ENCODE measurements at places on chromosomes 7 and 10. TPM values are rescaled to one million over a fixed set of nuclear protein-coding genes. Genes with fewer than 3 reads are reported as not detected.
A peak's percentile ranks its signal among the peaks of the same experiment; 100 is the strongest.

Gene HSPA12A
- 0.04 TPM for total RNA-seq

GRCh38 chr10:97185326-97186058 is at the start of gene SLIT1:
Gene SLIT1 (minus strand): TSS chr10:97185959. CDS start chr10:97185674, 285 bp downstream.
- DNase-seq, result no peak

Gene TFEC
- total RNA-seq, result 0.39 TPM

DNA sequence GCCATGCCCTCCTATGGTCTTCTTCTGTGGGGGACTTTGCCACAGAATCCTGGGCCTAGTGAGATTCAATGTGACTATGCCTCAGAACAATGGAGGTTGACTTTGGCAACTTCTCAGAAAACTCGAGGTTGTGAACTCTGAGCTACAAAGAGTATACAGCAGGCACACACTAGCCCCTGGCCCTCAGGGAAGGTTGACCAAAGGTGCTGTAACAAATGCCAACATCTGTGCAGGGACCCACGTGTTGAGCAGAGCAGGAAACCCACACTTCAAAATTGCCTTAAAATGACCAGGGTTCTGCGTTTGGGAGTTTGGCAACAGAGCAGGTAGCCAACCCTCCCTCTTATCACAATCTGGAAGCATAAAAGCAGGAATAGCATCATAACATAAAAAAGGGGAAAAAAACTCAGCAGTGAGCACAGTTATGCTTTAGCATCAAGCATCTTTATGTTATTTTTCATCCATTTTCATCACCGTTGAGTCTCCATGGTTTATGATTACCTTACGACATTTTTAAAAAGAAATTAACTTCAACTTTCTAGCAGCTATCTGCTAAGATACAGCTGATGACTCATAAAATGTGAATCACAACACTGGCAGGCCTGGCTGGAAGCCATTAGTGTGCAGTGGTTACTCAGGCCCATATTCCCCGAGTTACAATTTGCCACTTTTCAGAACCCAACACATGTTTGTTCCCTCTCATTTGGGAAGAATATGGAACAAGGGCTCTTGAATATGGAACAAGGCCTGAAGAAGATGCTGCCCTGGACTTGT is 11.1 kb downstream of the PRLHR start:
- DNase-seq, result no peak

DNA sequence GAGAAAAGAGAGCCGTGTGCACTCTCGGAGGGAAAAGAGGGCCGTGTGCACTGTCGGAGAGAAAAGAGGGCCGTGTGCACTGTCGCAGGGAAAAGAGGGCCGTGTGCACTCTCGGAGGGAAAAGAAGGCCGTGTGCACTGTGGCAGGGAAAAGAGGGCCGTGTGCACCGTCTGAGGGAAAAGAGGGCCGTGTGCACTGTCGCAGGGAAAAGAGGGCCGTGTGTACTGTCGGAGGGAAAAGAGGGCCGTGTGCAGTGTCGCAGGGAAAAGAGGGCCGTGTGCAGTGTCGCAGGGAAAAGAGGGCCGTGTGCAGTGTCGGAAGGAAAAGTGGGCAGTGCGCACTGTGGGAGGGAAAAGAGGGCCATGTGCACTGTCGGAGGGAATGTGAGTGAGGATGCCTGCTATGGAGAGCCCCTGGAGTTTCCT is 188.7 kb downstream of the DNAJB6 start:
- DNase-seq, result no peak

DNA sequence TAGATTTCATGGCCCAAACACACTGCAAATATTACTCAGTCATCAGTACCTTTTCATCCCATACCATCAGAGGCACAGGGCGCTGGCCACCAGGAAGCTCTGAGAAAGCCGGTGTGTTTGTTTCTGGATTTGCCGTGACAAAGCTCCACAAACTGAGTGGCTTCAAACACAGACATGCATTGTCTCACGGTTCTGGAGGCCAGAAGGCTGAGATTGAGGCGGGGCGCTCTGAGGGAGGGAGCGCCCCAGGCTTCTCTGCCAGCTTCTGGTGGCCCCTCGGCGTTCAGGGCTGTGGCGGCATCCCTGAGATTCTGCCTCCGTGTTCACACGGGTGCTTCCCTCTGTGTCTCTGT is 3.7 kb upstream of the TTYH3 start:
- no peak for DNase-seq

DNA sequence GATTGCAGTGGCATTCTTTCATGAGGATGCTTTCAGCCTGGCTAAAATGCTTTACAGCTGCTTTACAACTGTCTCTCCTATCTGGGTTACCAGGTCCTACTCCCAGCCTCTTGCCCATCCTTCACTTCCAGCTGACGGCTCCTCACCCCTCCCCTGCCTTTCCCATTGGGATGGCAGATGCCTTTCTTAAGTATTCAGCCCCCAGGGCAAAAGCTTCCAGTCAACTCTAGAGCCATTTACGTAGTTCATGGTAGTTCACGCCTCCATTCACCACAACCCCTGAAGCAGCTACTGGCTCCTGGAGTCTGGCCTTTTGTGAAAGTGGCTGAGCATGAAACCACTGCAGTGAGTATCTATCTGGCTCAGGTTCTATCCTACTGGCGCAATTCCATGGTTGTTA is 17.2 kb upstream of the BMPER start:
- no peak for DNase-seq

DNA sequence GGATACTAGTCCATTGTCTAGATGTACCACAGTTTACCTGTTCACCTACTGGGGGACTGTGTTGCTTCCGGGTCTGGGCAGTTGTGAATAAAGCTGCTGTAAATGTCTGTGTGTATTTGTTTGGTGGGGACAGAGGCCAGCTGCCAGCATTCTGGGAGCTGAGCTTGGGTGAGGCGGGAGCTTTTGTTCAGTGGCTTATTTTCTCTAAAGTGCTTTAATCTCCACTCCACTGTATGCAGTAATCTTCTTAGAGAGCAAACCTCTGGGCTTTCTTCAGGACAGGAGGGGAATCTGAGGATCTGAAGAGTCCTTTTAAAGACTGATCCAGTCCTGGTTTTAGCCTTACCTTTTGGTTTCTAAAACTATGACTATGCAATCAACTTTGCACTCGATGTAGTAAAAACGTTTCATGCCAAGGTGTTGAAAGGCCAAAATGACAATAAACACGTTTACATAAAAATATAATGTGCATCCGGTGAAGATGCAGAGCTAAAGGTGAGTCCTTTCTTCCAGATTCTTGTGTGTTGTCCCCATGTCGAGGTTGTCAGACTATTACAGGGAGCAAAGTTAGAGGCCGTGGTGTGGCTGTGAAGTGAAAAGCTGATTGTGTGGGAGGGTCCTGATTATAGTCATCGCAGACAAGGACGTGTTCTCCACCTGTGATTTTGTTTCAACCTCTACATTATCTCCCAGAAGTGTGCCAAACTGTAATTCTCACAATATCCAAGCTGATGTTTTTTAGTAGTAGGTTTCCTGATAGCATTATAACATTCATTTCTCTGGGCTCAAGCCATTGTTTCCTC is 279.8 kb downstream of the CAMK1D start:
- DNase-seq, result no peak

GRCh38 chr10:683448-684071 is 5.9 kb downstream of the DIP2C start:
- DNase-seq, result no peak

DNA sequence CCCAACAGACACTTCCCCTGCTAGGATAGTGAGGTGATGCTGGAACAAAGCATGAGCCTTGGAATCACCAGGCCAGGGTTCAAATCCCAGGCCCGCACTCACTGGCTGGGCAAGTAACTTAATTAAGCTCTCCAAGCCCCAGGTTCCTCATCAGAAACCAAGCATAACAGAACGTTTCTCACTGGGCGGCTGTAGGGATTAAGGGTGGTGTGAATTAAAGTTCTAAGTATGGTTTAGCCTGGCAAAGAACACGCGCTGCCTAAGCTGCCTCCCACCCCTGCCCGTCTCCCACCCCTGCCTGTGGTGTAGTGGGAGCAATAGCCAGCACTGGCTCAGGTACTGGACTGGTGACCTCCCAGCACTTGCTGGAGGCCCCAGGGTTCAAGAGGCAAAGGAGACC is 5.6 kb downstream of the SLC4A2 start:
- no peak for DNase-seq

DNA sequence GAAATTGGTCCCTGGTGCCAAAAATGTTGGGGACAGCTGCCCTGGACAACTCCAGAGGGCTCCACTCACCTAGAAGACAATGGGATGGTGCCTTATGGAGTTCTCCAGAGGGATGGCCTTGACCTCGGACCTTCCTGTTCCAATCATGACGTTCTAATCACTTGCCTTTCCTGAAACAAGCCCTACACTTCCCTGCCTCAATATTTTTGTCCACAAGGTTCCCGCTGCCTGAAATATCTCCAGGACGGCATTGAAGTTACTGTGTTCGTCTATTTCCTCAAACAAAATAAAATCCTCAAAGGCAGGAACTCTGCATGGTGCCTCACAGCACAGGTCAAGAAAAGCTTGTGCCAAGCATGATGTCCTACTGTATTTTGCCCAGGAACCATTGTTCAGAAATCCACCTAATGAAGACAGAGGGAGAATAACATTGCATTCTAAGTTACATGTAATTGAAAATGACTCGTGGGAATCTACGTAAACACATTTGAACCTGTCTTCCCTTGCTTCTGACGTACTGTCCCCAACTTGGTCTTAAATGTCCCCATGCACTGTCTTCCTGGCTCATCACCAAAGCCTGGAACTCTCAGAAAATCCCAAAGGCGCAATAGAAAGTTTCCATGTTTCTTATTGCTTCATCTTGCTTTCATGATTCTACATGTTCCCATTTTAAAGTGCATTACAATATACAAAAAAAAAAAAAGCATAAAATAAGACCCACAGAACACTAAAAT is 342.3 kb upstream of the NRP1 start:
- no peak for DNase-seq

DNA sequence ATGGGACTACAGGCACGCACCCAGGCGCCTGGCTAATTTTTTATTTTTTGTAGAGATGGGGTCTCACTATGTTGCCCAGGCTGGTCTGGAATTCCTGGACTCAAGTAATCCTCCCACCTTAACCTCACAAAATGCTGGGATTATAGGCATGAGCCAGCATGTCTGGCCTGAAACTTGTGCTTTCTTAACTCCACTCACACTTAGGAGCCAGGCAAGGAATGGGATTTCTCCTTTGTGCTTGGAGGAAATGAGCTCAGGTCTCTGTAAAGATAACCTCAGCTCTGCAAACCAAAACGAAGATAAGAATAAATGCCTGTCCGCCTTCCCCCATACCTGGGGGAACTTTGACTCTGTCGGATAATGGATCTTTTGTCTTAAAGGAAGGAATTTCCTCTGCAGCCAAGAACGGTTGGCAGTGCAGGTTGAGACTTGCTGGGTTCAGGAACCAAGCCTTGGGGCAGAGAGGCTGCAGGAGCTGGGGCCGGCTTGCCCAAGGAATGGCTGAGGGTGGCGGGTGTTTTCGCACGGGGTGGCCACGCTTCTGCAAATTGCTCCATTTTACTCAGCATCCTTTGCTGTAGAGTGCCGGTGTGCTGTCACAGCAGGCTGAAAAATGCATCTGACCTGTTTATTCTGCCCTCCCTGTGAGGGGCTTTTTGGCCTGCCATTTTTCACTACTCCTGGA is 174.2 kb downstream of the KIAA1217 start:
- DNase-seq, result no peak

Gene SOSTDC1
- total RNA-seq, result not detected

Gene FAM25G
- total RNA-seq, result not detected

Gene SFRP5
- total RNA-seq, result not detected

DNA sequence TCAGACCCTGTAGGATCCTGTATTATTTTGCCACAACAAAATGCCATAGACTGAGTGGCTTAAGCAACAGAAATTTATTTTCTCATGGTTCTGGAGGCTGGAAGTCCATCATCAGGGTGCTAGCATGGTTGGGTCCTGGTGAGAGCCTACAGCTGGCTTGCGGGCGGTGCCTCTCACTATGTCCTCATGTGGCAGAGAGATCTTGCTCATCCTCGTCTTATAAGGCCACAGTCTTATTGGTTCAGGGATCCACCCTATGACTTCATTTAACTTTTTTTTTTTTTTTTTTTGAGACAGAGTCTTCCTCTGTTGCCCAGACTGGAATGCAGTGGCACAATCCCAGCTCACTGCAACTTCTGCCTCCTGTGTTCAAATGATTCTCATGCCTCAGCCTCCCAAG is 90.9 kb downstream of the LSM5 start:
- no peak for DNase-seq

- no peak for DNase-seq
These were observed 19.4 kb downstream of the SCRN1 start for GRCh38 chr7:29970158-29970557.

GRCh38 chr7:157228864-157229422 is 90.2 kb downstream of the UBE3C start:
- no peak for DNase-seq

GRCh38 chr7:66348959-66349358 is 143.8 kb downstream of the TPST1 start:
- no peak for DNase-seq

GRCh38 chr10:37860494-37861190 is 3.2 kb upstream of the ZNF248 start:
- DNase-seq, result no peak

DNA sequence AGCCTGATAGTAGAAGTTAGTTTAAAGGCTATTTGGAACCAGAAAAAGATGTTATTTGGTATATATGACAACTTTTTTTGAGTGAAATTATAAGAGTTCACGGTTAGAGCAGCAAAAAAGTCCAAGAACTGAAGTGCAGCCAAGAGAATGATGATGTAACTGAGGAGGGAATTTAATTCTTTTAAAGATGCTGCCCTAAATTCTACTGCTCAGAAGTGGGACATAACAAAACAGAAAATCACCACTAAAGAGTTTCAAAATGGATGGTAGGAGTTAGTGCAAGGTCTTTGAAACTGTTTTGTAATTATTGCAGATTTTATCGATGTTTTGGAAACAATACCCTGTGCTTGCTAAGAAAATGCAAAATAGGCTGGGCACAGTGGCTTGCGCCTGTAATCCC is 6.5 kb downstream of the SAMD8 start:
- no peak for DNase-seq

Gene DAGLB
- total RNA-seq, result 16.4 TPM

- peak; percentile 60 for DNase-seq
These were observed 151.8 kb downstream of the SFMBT2 start for GRCh38 chr10:7258948-7259523.

GRCh38 chr7:88281749-88282148 is 24.9 kb downstream of the STEAP4 start:
- DNase-seq, result no peak

- DNase-seq, result no peak
These were observed 192.5 kb upstream of the SEMA3C start for GRCh38 chr7:81111358-81111757.

DNA sequence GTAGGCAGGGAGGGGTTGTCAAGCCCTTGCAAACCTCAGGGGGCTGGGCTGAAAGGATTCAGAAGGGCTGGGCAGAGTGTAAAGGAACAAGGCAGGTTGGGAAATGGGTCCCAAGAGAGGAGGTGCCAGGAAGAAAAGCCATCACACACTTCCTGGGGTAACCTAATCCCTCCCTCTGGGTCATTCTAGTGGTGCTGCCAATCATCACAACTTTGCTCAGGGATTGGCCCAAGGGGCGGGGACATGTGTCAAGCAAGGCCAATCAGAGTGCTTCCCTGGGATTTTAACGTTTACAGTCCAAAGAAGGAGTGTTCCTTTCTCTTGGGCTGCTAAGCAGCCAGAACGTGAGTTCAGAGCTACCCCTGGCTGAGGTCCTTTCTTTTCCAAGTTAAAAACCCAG is 57.1 kb upstream of the NPTX2 start:
- DNase-seq, result no peak
